ENCODE measurements at places on chromosomes 2 and 18. TPM values are rescaled to one million over a fixed set of nuclear protein-coding genes. Genes with fewer than 3 reads are reported as not detected.

The KLHL30 gene
- 43.7 TPM for total RNA-seq

The TACR1 gene
- 0.59 TPM for total RNA-seq

GRCh38 chr2:20016346-20016745 lies 3.9 kb upstream of the MATN3 start:
- no peak for DNase-seq

DNA sequence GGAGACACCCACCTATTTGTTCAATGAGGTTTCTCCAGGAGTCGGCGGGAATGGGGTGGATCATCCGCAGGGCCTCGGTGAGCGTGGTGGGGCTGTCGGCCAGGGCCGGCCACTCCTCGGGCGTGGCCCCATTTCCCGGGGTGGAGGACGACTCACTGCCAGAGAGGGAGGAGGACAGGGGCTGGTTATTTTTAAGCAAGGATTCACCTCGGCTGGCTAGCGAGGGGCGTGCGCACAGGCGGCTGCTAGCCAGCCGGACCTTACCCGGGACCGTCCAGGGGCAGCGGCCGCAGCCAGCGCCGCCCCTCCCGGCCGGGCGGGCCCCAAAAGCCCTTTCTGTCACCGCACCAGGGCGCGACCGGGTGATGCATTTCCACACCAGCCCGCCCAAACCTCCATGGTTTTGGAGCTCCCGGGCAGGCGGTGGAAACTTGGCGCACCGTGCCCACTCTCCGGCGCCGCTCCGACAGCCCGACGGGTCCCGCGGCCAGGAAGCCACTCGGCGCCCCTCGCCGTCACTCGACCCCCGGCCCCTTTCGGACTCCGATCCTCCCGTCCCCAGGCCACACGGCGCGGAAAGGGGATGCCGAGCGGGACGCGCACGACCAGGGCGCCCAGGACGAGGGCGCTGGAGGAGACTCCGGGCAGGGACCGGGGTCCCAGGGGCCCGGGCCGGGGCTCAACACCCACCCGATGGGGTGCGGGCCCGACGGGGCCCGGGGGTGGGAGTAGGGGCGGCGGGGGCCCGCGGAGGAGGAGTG lies 57.1 kb downstream of the SNORC start:
- DNase-seq: no peak

DNA sequence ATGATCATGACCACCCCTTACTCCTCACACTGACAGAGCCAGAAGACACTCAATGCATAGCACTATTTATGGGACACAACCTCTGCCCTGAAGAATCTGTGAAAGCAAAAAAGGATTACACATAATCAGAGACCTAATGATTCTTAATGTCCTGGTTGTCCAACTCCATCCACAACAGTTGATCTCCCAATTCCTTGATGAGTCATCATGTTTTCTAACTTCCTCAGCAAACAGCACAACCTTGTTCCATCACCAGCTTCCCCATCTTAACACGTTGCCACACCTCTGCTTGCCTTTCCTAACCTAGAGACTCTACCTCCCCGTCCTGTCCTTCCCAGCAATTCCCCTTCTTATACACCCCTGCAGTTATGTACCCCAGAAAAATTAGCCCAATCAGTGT lies 13.2 kb upstream of the MARCHF4 start:
- no peak for DNase-seq

GRCh38 chr2:66445076-66445924 lies 10.4 kb downstream of the MEIS1 start:
- peak; percentile 64 for DNase-seq

Measured in heart left ventricle (tissue), 16 donors.